Lower lobe of right lung (tissue), 2 donors: ENCODE measurements at places on chromosomes 2 and 18. TPM values are rescaled to one million over a fixed set of nuclear protein-coding genes. Genes with fewer than 3 reads are reported as not detected.

DNA sequence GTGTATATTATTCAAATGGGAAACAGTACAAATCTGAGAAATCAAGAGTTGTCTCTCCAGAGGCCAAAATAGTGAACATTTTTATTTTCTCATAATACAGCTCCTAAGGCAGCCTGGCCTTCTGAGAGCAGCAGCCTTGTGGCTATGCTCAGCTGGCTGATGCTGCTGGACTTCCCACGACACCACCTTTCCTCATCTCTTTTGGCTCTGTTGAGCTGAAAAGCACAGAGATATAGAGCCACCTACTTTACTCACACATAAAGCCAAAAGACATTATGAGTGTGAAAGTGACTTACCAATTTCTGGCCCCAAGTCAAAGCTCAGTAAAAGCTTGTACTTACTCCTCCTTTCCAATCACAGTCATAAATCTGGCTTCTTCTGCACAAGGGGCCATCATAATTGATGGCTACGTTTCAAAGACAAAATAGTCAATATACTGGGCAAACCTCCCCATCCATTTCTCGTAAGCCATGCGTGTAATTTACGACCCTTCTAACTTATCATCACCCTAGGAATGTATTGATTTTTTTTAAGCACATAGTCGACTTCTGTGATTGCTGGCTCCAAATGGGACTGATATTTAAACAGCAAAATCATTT is 18.6 kb upstream of the REG3A start:
- no peak overlapping the region for H3K4me3 ChIP-seq
- H3K27ac ChIP-seq = no peak overlapping the region
- no peaks in the 10 kb centered on the region for H3K36me3 ChIP-seq

DNA sequence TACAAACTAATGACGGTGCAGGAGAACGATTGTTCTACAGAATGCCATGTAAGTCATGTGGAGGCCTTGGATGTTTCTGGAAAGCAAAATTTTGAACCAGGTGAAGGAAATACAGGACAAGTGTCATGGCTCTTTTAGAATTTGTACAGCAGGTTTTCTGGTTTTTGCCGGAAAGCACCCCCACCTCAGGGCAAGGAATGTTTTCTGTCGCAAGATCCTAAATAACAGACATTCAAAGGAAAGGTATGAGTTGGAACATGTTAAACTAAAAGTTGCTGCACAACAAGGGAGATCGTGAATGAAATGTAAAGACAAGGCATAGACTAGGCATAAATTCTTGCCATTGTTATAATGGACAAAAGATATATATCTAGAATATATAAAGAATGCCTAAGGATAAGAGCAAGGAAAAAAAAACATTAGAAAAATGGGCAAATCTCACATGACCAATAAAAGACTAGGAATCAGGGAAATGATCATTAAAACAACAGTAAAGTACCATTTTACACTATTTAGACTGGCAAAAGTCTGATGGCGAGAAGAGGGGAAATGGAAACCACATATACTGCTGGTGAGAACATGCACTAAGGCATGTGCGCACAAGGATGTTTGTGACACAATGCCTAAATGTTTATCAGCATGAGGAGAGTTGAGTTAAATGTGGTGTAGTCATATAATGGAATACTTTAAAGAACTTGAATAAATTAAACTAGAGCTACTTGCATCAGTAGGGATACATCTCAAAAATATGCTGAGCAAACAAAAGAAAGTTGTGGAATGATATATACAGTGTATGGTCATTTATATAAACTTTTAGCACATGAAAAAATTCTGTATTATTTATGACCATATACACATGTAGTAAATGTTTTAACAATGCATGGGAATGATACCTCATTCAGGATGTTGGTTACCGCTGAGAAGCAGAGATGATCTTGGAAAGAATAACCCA is 127.0 kb downstream of the EML6 start:
- H3K4me3 ChIP-seq = no peak overlapping the region
- no peaks in the 10 kb centered on the region for H3K36me3 ChIP-seq
- no peaks in the 10 kb centered on the region for H3K4me1 ChIP-seq
- H3K27ac ChIP-seq = no peak overlapping the region
- no peaks in the 10 kb centered on the region for H3K27me3 ChIP-seq

- H3K27me3 ChIP-seq = no peaks in the 10 kb centered on the region
- H3K27ac ChIP-seq = no peak overlapping the region
- H3K4me3 ChIP-seq = no peak overlapping the region
- DNase-seq = no peak
Observed at GRCh38 chr18:29301048-29301447, 1124.1 kb upstream of the CDH2 start.

DNA sequence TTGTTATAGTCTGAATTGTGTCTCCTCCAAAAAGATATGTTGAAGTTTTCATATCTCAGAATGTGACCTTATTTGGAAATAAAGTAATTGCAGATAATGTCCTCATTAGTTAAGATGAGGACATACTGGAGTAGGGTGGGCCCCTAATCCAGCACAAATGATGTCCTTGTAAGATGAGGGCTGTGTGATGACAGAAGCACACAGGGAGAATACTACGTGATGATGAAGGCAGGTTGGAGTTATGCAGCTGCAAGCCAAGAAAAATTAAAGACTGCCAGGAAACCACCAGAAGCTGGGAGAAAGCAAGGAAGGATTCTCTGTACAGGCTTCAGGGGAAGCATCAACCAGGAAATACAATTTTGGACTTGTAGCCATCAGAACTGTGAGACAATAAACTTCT is 58.3 kb upstream of the PNPT1 start:
- H3K27me3 ChIP-seq = no peaks in the 10 kb centered on the region
- no peak for DNase-seq
- H3K4me3 ChIP-seq = no peak overlapping the region
- no peaks in the 10 kb centered on the region for H3K4me1 ChIP-seq
- H3K27ac ChIP-seq = no peak overlapping the region

DNA sequence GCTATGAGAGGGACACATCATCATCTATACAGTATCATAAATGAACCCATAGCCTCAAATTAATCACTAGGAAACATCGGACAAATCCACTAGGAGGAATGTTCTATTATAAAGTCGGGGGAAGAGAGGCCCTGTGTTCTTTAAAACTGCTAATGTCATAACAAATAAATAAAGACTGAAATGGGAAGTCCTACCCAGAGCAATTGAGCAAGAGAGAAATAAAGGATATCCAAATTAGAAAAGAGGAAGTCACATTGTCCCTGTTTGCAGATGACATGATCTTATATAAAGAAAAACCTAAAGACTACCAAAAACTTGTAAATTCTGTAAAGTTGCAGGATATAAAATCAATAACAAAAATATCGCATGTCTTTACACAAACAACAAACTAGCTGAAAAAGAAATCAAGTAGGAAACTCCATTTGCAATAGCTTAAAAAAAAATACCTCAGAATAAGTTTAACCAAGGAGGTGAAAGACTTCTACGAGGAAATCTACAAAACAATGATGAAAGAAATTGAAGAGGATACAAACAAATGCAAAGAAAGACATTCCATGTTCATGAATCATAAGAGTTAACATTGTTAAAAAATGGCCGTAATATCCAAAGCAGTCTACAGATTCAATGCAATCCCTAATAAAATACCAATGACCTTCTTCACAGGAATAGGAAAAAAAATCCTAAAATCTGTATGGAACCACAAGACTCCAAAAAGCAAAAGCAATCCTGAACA is 30.6 kb downstream of the RTN4 start:
- DNase-seq = no peak
- H3K36me3 ChIP-seq = no peaks in the 10 kb centered on the region
- H3K27ac ChIP-seq = peak overlapping the region; percentile 21
- no peak overlapping the region for H3K4me3 ChIP-seq
- peaks cover 54% of the 10 kb centered on the region for H3K4me1 ChIP-seq
- H3K27me3 ChIP-seq = no peaks in the 10 kb centered on the region

DNA sequence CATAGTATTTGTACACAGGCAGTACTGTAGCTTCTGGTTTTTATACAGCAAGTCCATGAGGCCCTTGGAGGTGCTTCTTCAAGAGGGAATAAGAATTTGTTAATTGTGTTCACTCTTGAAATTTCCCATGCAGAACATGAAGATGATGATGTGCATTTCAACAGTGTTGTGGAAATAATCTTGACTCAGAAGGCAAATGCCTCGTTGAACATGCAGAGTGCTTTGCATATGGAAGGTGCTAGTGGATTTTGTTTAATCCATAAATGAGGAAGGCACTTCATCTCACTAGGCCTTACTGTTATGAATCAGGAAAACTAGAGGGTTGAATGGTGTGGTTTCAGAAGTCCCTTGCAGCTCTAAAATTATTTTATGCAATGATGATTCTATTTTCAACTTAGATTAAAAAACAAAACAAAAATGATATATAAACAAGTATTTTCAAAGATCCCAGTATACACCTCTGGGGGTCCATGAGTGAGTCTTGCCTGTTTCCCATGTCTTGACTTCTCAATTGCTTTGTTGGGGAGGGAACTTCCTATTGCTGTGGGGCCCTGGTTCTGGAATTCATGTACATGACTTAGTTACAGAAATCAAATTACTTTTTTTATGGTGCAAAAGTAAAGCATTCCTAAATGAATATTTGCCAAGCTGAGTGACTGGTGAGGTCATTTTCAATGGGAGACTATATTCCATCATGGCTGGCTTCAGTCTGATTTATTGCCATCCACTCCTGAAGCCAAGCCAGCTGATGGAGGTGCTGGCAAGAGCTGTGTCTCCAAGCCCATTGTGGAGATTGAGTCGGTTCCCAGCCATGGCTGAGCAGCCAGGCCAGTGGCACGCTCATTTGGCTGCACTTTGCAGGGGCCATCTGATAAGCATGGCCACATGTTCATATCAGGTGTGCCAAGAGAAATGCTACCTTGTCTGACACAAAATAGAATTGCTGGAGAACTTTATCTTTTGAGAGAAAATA is 56.5 kb downstream of the MGAT5 start:
- H3K27me3 ChIP-seq = no peaks in the 10 kb centered on the region
- no peak overlapping the region for H3K27ac ChIP-seq
- H3K4me1 ChIP-seq = peaks cover 29% of the 10 kb centered on the region
- no peak for DNase-seq
- no peak overlapping the region for H3K4me3 ChIP-seq
- H3K36me3 ChIP-seq = no peaks in the 10 kb centered on the region

DNA sequence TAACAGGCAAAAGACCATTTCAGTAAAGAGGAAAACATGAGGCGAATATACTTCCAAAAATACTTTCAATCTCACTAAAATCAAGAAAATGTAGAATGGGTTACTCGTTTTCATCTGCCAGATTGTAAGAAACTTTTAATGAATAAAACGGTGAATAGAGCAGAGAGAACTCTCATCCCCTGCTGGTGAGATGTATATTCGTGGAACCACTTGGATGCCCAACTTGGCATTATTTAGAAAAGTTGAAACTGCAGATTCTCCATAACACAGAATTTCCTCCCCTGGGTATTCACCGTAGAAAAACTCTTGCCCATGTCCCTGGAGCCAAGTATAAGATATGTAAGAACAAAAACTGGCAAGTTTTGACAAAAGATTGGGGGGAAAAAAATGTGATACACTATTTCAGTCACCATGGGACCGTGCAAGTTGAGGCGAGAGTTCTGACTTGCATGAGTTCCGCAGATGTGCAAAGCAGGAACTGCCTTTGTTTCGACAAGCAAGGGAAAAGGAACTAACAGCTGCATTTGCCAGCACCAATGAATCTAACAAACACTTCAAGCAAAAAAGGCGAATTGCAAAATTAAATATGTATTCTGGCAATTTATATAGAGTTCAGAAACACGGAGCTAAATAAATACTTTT is 14.8 kb downstream of the TIMM21 start:
- H3K27ac ChIP-seq = no peak overlapping the region
- no peak for DNase-seq
- H3K36me3 ChIP-seq = peaks cover 29% of the 10 kb centered on the region
- no peaks in the 10 kb centered on the region for H3K27me3 ChIP-seq
- no peaks in the 10 kb centered on the region for H3K4me1 ChIP-seq

DNA sequence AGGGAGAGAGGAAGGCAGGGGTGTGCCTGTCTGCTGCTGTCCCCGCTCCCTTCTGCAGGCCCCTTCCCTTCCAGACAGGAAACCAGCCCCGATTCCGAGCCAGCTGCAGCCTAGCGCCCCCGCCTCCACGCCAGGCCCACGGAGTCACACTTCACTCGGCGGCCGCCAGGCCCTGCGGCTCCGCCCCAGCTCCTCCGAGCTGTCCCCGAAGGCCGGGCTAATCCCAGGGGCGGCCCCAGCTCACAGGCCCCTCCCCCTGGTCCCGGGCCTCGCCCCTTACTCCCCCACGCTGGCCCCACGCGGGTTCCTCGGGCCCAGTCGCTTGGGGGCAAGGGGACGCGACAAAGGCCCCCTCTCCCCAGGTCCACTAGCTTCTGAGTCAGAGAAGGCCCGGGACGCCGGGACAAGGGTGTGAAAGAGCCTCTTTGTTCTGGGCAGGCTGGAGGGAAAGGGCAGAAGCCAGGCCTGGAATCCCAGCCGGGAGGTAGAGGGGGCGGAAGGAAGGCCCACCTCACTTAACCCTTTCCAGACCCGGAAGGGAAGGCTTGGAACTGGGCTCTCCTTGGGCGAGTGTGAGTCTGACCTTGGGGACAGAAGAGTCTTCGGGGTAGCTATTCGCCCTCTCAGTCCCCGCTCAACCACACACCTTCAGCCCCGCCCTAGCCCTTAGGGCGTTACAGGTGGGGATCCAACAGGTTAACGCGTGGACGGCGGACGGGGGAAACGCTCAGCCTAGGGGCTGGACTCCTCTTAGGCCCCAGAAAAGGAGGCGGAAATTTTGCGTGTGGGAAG is 1.2 kb downstream of the RTKN start:
- H3K27me3 ChIP-seq = peaks cover 17% of the 10 kb centered on the region
- H3K4me3 ChIP-seq = peak overlapping the region; percentile 64
- H3K27ac ChIP-seq = peak overlapping the region; percentile 91
- H3K36me3 ChIP-seq = no peaks in the 10 kb centered on the region
- peaks cover 54% of the 10 kb centered on the region for H3K4me1 ChIP-seq

LRRTM1 gene
- not detected for total RNA-seq
